ENCODE measurements at places on chromosomes 12 and 14. TPM values are rescaled to one million over a fixed set of nuclear protein-coding genes. Genes with fewer than 3 reads are reported as not detected.

The BRI3BP gene
- 30.0 TPM for total RNA-seq

The DYNC1H1 gene
- 415 TPM for total RNA-seq

The BIN2 gene
- 93.6 TPM for total RNA-seq

The CCDC197 gene
- not detected for total RNA-seq

The BDKRB2 gene
- total RNA-seq: not detected

The CCDC88C gene
- 175 TPM for total RNA-seq

The ZFYVE26 gene
- 25.4 TPM for total RNA-seq

The SERPINA10 gene
- total RNA-seq: not detected

The GPR135 gene
- 0.83 TPM for total RNA-seq

The PTCSC3 gene
- not detected for total RNA-seq

The PROX2 gene
- total RNA-seq: 0.56 TPM

The CARMIL3 gene
- total RNA-seq: 0.10 TPM

The ERP27 gene
- total RNA-seq: 3.2 TPM

The PKP2 gene
- total RNA-seq: 0.07 TPM

The DBX2 gene
- total RNA-seq: not detected

The GLT8D2 gene
- total RNA-seq: not detected

The ST8SIA1 gene
- 0.19 TPM for total RNA-seq
